Right hindlimb (tissue), 1 donor: ENCODE measurements at places on chromosomes 4 and X.
A peak's percentile ranks its signal among the peaks of the same experiment; 100 is the strongest.

- DNase-seq: no peak
Measured at GRCh38 chr4:39464886-39465501, 6.1 kb downstream of the LIAS start.

- no peak for DNase-seq
Measured at GRCh38 chrX:125289209-125289608, 30.5 kb upstream of the TEX13C start.

DNA sequence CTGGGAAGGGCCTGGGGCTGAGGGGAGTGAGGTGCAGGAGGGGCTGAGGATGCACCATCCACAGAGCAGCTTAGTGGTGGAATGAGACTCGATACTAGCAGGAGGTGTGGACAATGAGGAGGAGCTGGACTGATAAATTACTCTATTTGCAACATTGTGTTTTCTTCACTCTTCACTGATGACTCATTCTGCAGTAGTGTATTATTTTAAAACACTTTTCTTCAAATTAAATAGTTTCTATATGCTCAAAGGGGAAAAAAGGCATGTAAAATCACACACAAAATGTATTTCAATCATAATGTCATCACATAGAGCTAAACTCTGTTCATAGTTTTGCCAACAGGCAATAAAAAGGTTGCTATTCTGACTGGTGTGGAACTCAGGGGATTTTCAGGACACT is 467.0 kb upstream of the CTSO start:
- DNase-seq: no peak

DNA sequence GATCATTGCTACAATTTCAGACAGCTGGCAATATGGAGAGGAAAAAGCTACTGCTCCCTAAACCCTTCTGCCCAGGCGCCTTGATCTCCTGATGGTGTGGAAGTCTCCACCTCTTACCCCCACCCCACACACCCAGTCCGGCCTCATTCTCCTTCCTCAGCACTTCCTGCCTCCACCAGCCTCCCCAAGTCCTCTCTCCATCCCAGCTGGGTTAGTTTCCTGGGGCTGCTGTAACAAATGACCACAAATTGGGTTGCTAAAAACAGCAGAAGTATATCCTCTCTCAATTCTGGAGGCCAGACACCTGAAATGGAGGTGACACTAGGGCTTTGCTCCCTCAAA is 1.1 kb upstream of the CCNQ start:
- no peak for DNase-seq

GRCh38 chr4:7725951-7726350 is 213.7 kb downstream of the AFAP1 start:
- no peak for DNase-seq

DNA sequence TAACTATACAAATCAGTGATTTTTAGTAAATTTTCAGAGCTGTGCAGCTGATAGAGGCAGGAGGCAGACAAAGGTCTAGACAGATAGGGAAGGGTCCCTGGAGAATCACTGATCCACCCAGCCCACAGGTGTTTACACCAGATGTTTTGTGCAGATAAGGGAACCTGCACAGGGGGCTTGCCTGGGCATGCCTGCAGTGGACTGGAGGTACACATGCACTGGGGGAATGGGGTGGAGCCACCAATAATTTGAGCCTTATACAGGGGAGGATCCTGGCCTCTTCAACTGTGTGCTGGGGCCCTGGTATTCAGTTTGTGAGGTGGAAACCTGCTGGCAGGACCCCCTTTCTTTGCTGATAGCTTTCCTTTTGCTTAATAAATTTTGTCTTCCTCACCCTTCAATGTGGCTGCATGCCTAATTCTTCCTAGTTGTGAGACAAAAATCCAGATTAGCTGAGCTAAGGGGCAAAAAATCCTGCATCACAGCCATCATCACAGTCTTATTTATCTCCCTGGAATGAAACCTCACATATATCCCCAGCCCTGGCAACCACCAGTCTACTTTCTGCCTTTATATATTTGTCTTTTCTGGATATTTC is 102.8 kb downstream of the KDM6A start:
- DNase-seq: no peak

GRCh38 chr4:103204111-103204510 is 6.0 kb upstream of the CENPE start:
- DNase-seq: no peak

- DNase-seq: no peak
Measured at GRCh38 chr4:27048429-27049238, 188.0 kb downstream of the STIM2 start.

GRCh38 chr4:152206185-152206584 is 329.7 kb downstream of the FBXW7 start:
- no peak for DNase-seq

GRCh38 chr4:146246381-146246780 is 32.0 kb downstream of the REELD1 start:
- DNase-seq: no peak

GRCh38 chrX:53283099-53283498 is 1.7 kb upstream of the IQSEC2 start:
- DNase-seq: no peak

- DNase-seq: no peak
Measured at GRCh38 chrX:78388663-78389062, 61.3 kb upstream of the CYSLTR1 start.

DNA sequence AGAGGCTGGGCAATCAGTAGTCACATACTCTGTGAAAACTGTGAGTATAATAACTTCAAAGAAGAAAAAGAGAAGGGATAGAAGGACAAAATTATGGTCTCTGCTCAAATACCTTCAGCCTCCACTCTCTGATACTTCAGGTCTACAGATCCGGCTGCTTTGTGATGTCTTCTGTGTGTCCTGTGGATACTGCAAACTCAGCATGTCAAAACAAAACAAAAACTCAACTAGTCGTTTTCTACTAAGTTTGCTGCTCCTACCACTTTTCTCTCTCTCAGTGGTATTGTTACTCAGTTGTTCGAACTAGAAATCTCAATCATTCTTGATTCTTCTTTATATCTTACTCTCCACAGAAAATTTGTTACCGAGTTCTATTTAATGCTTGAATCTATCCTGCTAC is 202.4 kb upstream of the ANK2 start:
- no peak for DNase-seq

- no peak for DNase-seq
Measured at GRCh38 chr4:146739182-146739581, 100.5 kb downstream of the POU4F2 start.

- no peak for DNase-seq
Measured at GRCh38 chrX:113330416-113330815, 489.8 kb upstream of the AMOT start.

- no peak for DNase-seq
Measured at GRCh38 chrX:24150898-24151297, 1.4 kb downstream of the ZFX start.

- DNase-seq: no peak
Measured at GRCh38 chr4:142933207-142933606, 87.1 kb upstream of the INPP4B start.

DNA sequence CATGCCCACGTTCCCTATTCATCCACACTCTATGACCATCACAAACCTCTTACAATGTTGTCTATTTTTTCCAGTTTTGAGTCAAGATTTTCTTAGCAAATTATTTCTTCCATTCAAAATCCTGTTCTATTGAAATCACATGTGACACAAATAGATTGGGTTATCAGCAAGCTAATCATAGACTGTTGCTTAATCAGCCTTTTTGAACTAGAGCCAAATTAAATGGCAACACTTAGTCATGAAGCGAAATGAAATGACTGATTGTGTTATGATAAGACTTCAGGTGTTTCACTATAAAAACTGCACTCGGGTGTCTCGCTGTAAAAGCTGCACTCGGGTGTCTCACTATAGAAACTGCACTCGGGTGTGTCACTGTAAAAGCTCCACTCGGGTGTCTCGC is 890.0 kb upstream of the FRG1 start:
- no peak for DNase-seq

DNA sequence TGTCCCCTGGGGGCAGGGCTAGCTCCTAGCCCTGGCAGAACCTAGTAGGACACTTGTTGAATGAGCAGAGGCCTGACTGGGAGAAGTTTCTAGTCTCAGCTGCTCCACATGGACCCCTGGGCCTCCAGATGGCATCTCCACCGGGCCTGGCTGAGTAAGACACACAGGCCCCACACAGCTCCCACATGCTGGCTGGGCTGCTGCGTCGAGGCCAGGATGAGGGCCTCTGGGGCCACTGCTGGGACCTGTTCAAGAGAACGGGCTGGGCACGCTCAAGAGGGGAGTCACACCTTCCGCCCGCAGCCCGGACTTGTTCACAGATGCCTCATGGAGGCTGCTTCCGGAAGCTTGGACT is 4.2 kb upstream of the HGFAC start:
- no peak for DNase-seq

DNA sequence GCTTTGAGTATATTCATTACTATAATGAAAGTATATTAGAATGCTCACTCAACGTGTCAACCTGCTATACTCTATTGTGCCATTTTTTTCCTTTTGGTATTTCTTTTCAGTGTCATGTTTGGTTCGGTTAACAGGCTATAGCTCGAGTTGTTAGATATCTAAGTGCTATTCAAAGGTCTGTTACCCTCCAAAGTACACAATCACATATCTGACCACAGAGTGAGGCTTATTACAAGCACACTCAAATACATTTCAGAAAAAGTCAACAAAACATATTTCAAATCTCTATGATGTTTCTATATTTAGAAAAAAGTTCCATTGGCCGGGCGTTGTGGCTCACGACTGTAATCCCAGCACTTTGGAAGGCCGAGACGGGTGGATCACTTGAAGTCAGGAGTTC is 32.8 kb downstream of the WNK3 start:
- no peak for DNase-seq

GRCh38 chr4:62058571-62058970 is 858.4 kb downstream of the ADGRL3 start:
- no peak for DNase-seq

GRCh38 chrX:10769696-10770619 is 149.6 kb upstream of the MID1 start:
- peak; percentile 60 for DNase-seq

DNA sequence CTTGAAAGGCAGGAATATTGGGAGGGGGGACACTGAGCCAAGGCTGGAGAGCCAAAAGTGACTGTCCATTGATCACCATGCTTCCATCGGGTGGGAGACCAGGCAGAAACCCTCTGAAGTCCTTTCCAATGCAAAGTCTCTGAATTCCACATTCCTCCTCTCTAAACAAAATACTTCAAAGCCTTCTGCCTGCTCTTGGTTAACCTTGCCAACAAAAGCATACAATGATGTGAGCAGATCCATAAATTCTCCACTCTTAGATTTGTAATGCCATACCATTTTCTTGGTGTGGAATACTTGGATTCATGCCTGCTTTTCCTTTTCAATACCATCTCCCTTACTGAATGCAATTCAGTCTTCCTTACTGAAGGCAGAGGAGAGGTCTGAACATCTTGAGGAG is 74.1 kb upstream of the FAM9B start:
- no peak for DNase-seq

- DNase-seq: no peak
Measured at GRCh38 chrX:124045109-124045508, 83.6 kb downstream of the STAG2 start.

- DNase-seq: no peak
Measured at GRCh38 chr4:3720466-3720865, 45.7 kb upstream of the ADRA2C start.

DNA sequence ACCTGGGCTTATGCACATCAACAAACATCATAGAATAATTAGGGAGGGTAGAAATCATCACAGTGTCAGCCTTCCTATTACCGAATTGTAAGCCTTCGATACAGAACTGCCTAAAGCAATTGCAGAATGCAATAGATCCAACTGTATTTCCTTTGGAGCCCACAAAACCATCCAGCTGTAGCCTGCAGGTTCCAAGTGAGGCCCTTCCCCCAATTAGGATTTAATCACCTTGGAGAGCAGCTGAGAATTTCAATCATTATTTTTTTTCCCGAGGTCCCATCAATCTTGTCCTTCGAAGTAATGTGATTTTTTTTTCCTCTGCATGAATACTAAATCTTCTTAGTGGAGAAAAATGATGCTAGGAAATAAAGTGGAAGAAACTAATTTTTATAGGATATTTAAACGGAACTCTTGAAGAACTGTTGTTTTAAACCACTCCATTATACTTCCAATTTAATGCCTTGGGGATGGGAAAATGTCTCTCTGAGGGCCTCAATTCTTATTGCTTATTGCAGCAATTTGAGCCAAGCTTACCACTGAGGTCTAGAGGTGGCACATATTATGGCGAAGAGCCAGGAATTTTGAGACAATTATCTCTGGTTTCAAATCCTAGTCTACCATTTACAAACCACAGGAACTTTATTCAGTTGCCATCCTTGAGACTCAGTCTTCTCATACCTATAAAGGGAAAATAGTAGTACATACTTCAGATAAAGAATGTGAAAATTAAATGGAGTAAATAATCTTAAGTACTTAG is 953.4 kb upstream of the IGFBP7 start:
- DNase-seq: no peak

DNA sequence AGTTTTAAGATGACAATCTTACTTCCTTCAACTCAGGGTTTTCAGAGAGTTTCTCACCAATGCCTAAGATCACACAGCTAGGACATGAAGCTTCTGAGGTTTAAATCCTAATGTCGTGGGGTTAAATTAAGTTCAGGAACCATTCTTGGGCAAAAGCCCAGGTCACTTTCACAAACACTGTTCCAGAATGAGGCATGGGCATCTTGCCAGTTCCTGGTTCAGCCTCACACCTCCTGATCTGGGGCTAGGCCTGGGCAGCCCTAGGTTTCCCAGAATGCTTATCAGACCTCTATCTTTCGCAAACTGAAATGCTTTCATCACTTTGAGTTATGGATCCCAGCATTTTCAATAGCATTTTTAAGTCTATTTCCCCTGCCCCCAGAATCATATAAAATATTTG is 224.8 kb upstream of the EDA2R start:
- DNase-seq: no peak

DNA sequence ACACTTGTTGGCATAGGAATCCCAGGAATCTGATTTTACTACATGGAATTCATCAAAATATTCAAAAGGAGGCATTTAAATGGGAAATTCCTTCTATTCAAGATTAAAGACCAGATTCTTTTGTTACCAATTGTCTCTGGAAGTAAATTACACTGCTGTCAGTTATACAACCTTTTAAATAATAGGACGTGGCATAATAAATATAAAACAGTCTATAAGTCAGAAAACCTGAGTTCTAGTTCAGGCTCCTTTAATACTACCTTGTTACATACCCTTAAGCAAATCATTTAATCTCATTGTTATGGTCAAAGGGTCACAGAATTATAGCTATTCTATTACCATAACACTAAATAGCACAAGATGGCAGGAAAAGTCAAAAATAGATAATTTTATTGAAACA is 18.8 kb downstream of the COL4A6 start:
- DNase-seq: no peak
